ENCODE measurements at places on chromosomes 2 and 18. TPM values are rescaled to one million over a fixed set of nuclear protein-coding genes. Genes with fewer than 3 reads are reported as not detected.
A peak's percentile ranks its signal among the peaks of the same experiment; 100 is the strongest.

DNA sequence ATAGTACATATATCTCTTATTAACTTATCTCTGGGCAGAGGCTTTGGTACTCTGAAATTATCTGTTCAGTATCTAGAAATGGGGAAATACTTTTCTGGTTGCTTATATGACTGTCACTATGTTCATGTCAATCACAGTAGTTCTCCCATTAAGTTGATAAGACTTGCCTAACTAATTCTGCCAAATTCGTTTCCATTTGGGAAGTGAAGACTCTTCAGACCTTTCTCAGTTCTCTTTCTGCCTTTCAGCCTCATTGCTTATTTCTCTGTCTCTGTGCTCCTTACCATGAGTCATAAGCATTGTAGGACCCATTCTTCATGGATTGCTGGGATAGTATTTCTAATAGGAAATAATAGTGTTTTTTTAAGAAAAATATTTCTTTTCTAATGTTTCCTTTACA lies 113.5 kb downstream of the PHLPP1 start:
- H3K4me3 ChIP-seq: no peak overlapping the region
- peaks cover 31% of the 10 kb centered on the region for H3K4me1 ChIP-seq
- H3K36me3 ChIP-seq: peaks cover 10% of the 10 kb centered on the region
- H3K27ac ChIP-seq: no peak overlapping the region
- DNase-seq: no peak

Gene WNT6
- 6.2 TPM for total RNA-seq

GRCh38 chr18:42617221-42617620 lies 498.3 kb downstream of the RIT2 start:
- H3K4me3 ChIP-seq: no peak overlapping the region
- no peak overlapping the region for H3K27ac ChIP-seq
- H3K27me3 ChIP-seq: no peaks in the 10 kb centered on the region
- H3K36me3 ChIP-seq: no peaks in the 10 kb centered on the region

- H3K27ac ChIP-seq: no peak overlapping the region
- H3K27me3 ChIP-seq: no peaks in the 10 kb centered on the region
- no peak for DNase-seq
Observed at GRCh38 chr2:216082117-216082711, 495 bp downstream of the TMEM169 start.

DNA sequence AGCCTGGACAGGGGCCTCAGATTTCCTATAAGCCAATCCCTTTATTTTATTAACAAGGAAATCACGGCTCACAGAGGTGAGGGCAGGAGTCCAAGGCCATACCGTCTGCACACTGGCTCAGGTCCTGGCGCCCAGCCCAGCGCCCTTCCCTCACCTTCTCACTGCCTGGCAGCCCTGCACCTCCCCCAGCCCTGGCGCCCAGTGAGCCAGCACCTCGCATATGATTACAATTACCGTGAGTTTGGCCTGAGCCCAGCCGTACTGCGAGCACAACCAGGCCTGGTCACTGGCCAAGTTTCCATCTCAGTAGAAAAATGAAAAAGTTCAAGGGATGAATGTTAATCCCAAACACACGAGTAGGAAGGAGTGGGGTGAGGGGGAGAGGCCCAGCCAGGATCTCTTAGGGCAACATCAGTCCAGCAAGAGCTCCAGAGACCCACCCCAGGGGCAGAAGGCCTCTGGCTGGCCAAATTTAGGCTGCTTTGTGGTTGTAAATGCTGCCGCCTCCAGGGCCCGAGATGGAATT lies 68.4 kb downstream of the MCFD2 start:
- peak overlapping the region; percentile 80 for H3K27ac ChIP-seq
- peaks cover 63% of the 10 kb centered on the region for H3K4me1 ChIP-seq
- DNase-seq: peak; percentile 95
- H3K4me3 ChIP-seq: no peak overlapping the region

GRCh38 chr2:54559593-54560145 lies 103.5 kb downstream of the SPTBN1 start:
- H3K27ac ChIP-seq: peak overlapping the region; percentile 82
- H3K36me3 ChIP-seq: no peaks in the 10 kb centered on the region
- H3K4me3 ChIP-seq: peak overlapping the region; percentile 41
- H3K4me1 ChIP-seq: peaks cover 92% of the 10 kb centered on the region
- peak; percentile 48 for DNase-seq

Gene AQP12B
- total RNA-seq: not detected

Gene CRYBA2
- total RNA-seq: not detected

Gene PSTPIP2
- 5.1 TPM for total RNA-seq

- no peak overlapping the region for H3K27ac ChIP-seq
- no peak overlapping the region for H3K4me3 ChIP-seq
- no peaks in the 10 kb centered on the region for H3K27me3 ChIP-seq
- H3K4me1 ChIP-seq: no peaks in the 10 kb centered on the region
- DNase-seq: no peak
Observed at GRCh38 chr2:171964308-171964707, 35.4 kb upstream of the METAP1D start.

- H3K27me3 ChIP-seq: no peaks in the 10 kb centered on the region
- DNase-seq: no peak
- H3K36me3 ChIP-seq: no peaks in the 10 kb centered on the region
Observed at GRCh38 chr2:209946539-209946938, 55.9 kb upstream of the RPE start.

Gene TWIST2
- 0.39 TPM for total RNA-seq

Gene SERPINB12
- not detected for total RNA-seq

GRCh38 chr18:72630991-72631390 lies 86.8 kb upstream of the CBLN2 start:
- H3K36me3 ChIP-seq: no peaks in the 10 kb centered on the region
- no peaks in the 10 kb centered on the region for H3K27me3 ChIP-seq
- DNase-seq: no peak
- H3K27ac ChIP-seq: no peak overlapping the region

GRCh38 chr2:99507937-99508818 lies 18.4 kb upstream of the REV1 start:
- H3K4me1 ChIP-seq: no peaks in the 10 kb centered on the region
- H3K4me3 ChIP-seq: no peak overlapping the region
- H3K36me3 ChIP-seq: no peaks in the 10 kb centered on the region
- H3K27me3 ChIP-seq: no peaks in the 10 kb centered on the region

GRCh38 chr18:26185267-26185666 lies 41.0 kb upstream of the TAF4B start:
- H3K4me3 ChIP-seq: no peak overlapping the region
- no peaks in the 10 kb centered on the region for H3K4me1 ChIP-seq
- H3K36me3 ChIP-seq: no peaks in the 10 kb centered on the region
- no peak overlapping the region for H3K27ac ChIP-seq

DNA sequence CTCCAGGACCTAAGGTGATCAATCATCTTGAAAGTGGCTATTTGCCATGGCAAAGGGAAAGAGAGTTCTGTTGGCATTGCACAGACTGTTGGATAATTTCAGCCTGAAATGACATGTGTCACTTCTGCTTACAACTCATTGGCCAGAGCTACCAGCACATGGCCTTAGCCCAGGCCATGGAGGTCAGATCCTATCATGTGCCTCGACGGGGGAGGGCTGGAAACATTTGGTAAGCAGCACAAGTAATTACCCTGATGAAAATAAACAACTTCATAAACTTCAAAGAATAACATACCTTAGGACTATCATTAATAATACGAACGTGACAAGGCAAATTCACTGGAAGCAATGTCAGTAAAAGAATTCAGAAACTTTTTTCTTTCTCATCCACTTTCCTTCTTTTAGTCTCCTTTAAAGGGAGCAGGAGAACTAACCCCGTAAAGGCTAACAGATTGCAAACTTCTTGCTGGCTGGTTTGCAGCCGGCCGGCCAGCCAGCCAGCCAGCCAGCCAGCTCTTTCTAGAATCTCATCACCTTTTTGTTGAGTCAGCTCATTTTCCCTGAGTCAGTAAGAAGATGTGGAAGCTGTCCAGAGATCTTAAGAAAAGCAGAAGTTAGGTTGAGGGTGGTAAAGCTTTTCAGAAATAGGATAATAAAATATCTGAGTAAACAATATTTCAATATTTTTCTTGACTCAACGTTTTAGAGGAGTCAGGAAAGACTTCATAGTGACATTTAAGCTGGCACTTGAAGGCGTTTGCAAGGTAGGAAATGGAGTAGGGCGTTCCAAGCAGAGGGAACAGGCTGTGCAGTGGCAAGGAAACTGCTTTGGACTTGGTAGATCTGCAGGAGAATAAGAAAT lies 31.9 kb downstream of the CNRIP1 start:
- H3K4me3 ChIP-seq: no peak overlapping the region
- H3K4me1 ChIP-seq: no peaks in the 10 kb centered on the region
- no peaks in the 10 kb centered on the region for H3K36me3 ChIP-seq
- peak overlapping the region; percentile 16 for H3K27ac ChIP-seq

Gene SLC8A1
- 1,521 TPM for total RNA-seq

- peaks cover 3% of the 10 kb centered on the region for H3K36me3 ChIP-seq
- H3K4me1 ChIP-seq: peaks cover 27% of the 10 kb centered on the region
- H3K27ac ChIP-seq: peak overlapping the region; percentile 9
- no peaks in the 10 kb centered on the region for H3K27me3 ChIP-seq
- DNase-seq: no peak
Observed at GRCh38 chr2:36405183-36405582, 49.6 kb downstream of the CRIM1 start.

- no peak overlapping the region for H3K27ac ChIP-seq
- no peaks in the 10 kb centered on the region for H3K36me3 ChIP-seq
- no peak overlapping the region for H3K4me3 ChIP-seq
- DNase-seq: no peak
- H3K4me1 ChIP-seq: no peaks in the 10 kb centered on the region
- H3K27me3 ChIP-seq: no peaks in the 10 kb centered on the region
Observed at GRCh38 chr2:25417715-25418369, 76.1 kb upstream of the DNMT3A start.
